Activated CD4-positive, alpha-beta memory T cell treated with anti-CD3 and anti-CD28 coated beads for 36 hours (primary cell): ENCODE measurements at places on chromosomes 2 and 18. TPM values are rescaled to one million over a fixed set of nuclear protein-coding genes. Genes with fewer than 3 reads are reported as not detected.

DNA sequence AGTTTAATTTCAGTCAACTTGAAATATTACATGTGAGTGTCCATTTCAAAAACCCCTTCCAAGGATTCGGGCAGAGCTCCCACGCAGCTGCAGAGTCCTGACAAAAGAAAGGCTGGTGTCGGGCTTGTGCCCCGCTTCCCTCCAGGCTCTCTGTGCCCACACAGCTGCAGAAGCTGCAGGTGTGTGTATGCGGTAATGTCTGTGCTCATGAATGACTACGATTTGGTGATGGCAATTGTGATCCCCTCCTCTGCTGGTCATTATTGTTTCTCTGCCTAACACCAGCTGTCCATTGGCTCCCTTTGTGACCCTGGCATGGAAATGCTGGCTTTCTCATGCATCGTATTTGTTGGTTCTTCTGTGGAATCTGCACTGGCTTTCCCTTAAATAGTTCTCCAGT, 224.8 kb downstream of the NUP35 start:
- no peak for DNase-seq

DHX57 gene
- total RNA-seq: 14.6 TPM

THUMPD2 gene
- 10.6 TPM for total RNA-seq

CIDEA gene
- not detected for total RNA-seq

DNA sequence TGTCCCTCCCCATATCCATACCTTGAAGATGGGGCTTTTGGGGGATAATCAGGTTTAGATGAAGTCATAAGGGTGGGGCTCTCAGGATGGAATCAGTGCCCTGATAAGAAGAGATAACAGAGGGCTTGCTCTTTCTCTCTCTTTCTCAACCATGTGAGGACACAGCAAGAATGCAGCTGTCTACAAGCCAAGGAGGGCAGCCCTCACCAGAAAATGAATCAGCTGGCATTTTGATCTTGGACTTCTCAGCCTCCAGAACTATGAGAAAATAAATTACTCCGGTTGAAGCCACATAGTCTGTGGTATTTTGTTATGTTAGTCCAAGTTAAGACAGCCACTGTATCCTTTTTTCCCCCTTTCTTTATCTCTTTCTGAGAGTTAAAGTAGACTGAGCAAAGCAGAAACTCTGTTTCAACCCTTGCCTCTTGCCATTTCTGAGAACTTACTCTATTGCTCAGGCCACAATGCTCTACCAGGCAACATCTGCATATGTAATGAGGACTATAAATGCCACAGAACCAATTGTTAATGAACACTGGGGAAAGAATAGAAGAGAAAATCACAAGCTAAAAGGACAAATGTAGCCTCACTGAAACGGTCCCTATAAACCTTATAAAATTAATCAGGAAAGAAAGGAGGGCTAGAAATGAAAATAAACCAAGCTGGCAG, 56.9 kb downstream of the SRBD1 start:
- peak; percentile 16 for DNase-seq

DNA sequence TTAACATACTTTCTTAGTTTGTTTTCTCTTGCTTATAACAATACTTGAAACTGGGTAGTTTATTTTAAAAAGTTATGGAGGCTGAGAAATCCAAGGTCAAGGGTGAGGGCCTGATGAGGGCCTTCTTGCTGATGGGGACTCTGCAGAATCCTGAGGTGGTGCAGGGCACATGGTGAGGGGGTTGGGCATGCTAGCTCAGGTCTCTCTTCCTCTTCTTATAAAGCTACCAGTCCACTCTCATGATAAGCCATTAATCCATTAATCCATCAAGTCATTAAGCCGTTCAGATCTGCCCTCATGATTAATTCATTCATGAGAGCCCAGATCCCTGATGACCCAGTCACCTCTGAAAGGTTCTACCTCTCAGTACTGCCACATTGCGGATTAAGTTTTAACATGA, 21.4 kb downstream of the ALMS1 start:
- DNase-seq: no peak

- DNase-seq: no peak
These were observed 515.2 kb downstream of the RNF144A start for GRCh38 chr2:7432436-7432835.

BMPR2 gene
- 8.7 TPM for total RNA-seq

GNAL gene
- total RNA-seq: not detected
